ENCODE measurements at places on chromosomes 13 and 19.

- DNase-seq: peak; percentile 43
Measured at GRCh38 chr19:1503089-1503924, 9.5 kb downstream of the ADAMTSL5 start.

DNA sequence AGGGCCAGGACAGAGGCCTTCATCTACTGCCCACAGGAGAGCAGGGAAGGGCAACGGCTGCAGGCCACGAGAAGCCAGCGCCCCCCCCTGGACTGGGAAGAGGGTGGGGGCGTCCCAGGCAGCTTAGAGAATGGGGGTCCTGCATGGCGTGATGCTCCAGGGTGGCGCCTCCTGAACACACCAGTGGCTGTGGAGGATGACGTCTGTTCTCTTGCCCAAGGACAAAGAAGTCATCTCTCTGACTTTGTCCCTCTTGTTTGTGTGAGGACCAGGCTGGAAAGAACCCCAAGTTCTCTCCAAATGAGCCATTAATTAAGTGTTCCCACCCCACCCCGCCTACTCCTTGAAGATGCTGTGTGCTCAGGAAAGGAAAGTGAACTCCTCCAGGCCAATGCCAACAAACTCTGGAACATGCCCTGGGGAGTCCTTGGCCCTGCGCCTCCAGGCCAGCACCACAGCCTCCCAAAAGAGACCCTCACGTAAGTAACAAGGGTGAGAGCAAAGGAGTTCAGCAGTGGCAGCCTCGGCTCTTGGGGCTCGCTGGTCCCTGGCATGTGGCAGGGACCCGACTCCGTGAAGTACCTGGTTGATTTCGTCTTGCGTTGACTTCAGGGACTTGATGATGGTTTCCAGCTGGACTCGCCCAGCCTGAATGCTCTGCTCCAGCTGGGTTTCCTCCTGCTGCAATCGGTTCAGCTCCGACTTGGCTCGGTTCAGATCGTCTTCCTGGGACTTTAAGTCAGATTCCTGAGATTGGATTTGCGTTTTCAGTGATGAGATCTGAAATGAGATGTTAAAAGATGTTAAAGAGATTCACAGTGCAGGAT lies 68.4 kb downstream of the EPS15L1 start:
- DNase-seq: no peak

DNA sequence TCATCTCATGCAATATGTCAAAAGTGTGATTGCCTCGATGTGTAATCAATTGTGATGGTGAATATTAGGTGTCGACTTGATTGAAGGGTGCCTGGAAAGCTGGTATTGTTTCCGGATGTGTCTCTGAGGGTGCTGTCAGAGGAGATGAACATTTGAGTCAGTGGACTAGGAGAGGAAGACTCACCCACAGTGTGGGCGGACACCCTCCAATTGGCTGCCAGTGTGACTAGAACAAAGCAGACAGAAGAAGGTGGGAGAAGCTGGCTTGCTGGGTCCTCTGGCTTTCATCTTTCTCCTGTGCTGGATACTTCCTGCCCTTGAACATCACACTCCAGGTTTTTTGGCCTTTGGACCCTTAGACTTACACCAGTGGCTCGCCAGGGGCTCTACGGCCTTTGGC lies 15.5 kb upstream of the CABP5 start:
- peak; percentile 2 for DNase-seq

- no peak for DNase-seq
Measured at GRCh38 chr19:54333586-54334298, 5.2 kb downstream of the LILRA4 start.

- DNase-seq: no peak
Measured at GRCh38 chr13:39688699-39689405, 33.4 kb downstream of the COG6 start.

GRCh38 chr13:98172590-98173422 lies 4.3 kb downstream of the RNF113B start:
- DNase-seq: no peak

GRCh38 chr19:6270076-6270745 lies 9.6 kb downstream of the MLLT1 start:
- no peak for DNase-seq

- DNase-seq: peak; percentile 13
Measured at GRCh38 chr13:40149611-40150274, 494.3 kb downstream of the COG6 start.

GRCh38 chr13:95247171-95247570 lies 54.1 kb downstream of the ABCC4 start:
- DNase-seq: no peak

GRCh38 chr19:51204321-51204720 lies 20.6 kb upstream of the CD33 start:
- DNase-seq: no peak

- no peak for DNase-seq
Measured at GRCh38 chr19:35513628-35514281, at the start of gene DMKN. TSS of gene DMKN (minus strand) at chr19:35513649. CDS start at chr19:35513475, 174 bp downstream.

- peak; percentile 3 for DNase-seq
Measured at GRCh38 chr13:38872693-38873092, 117.9 kb downstream of the STOML3 start.

GRCh38 chr13:20824762-20825476 lies 51.2 kb upstream of the EEF1AKMT1 start:
- no peak for DNase-seq

DNA sequence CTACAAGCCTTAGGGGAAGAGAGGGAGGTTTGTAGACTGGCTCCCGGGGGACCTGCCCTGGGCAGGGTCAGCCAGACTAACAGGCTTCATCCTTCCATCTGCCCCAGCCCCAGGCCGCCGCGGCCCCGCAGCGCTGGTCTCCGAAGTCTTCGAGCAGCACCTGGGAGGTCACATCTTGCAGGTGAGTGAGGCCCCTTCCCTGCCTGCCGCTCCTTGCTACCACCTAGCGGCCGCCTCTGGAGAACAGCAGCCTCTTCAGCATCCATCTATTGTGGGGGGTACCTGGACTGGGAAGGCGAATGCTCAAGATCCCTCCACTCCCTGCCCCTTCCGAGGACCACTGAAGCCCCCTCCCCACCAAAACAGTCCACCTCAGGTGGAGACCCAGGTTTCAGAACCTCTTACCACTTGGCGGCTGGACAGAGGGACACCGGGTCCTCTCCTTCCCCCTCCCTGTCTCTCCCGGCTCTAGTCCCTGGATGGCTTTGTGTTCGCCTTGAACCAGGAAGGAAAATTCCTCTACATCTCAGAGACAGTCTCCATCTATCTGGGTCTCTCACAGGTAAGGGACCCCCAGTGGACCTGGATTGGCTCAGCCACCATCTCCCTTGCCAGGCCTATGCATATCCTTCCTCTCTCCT lies 12.7 kb downstream of the NPAS1 start:
- peak; percentile 62 for DNase-seq

DNA sequence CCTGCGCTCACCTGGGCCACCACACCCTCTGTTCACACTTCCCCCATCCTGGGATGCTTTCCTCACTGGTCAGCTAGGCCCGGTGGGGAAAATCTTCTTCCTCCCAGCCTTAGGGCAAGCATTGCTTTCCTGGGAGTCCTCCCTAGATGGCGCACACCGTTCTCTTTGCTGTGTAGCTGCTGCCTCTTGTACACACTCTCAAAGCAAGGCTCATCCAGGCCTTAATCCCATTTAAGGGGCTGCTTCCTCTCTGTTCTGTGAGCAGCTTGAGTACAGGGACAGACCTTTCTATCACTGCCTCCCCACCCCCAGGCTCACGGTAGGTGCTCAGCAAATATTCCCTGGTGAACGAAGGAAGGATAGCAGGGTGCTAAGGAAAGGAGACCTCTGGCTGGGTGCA lies 11.1 kb downstream of the SLC7A10 start:
- DNase-seq: no peak

- DNase-seq: no peak
Measured at GRCh38 chr13:89267734-89268133, 1596.6 kb downstream of the SLITRK5 start.

DNA sequence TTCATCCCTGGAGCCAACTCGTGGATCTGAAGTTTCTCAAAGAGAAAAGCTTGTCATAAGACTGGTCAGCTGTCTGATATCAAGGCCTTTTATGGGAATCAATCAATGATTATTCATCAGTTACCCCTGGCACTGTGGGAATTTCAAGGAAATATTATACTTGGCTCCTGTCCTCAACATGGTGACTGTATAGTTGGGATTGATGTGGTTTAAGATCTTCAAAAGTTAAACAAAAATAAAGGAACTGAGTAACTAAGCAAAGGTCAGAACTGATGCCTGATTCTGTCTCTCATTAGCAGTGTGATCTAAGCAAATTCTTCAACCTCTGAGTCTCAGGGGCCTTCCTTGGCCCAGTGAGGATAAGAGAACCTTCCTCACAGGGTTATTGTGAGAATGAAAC lies 22.2 kb upstream of the SERPINE3 start:
- no peak for DNase-seq

GRCh38 chr19:33622505-33622808 lies 704 bp downstream of the CHST8 start:
- no peak for DNase-seq

- DNase-seq: peak; percentile 11
Measured at GRCh38 chr19:43560687-43561086, 14.6 kb downstream of the XRCC1 start.

DNA sequence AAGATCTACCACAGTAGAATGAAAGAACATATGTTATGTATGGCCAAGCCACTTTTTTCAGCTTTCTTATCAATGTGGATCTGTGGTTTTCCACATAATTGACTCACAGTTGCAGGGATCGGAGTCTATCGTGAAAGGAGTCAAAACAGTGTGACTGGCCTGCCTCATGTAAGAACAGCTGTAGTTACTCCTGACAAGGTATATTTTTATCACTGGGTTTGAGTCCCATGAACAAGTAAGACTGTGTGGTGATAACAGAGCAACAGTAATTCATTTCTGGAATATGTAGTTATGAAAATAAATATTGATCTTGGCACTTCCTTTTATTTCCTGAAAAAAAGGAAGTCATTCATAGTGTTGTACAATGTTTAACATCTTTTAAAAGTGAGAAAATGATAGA lies 416.6 kb downstream of the KLF12 start:
- no peak for DNase-seq

DNA sequence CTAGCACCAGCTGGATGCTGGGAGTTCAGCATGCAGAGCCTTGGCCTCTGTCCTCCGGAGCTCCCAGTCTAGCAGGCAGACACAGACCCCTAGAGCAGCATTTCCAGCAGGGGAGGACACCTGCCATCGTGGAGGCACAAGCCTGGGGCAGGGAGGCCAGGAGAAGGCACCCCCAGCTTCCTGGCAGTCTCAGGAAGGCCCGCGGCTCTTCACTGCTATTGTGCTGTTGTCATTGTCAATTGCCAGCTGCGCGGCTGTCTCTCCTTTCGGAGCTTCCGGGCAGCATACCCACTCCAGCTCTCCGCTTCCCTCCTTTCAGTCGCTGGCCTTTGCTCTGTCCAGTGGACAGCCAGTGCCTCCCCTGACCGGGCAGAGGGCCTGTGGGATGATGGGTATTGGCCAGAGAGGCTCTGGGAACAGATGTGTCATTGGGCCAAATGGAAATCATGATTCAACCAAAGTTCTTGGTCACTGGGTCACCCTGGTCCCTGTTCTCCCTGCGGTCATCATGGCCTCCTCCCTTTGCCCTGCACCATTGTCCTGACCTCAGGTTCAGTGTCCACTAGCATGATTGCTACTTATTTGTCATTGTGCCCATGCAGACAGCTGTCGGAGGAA lies 93.0 kb downstream of the SLC7A1 start:
- no peak for DNase-seq
